ENCODE measurements at places on chromosomes 13 and 19.

DNA sequence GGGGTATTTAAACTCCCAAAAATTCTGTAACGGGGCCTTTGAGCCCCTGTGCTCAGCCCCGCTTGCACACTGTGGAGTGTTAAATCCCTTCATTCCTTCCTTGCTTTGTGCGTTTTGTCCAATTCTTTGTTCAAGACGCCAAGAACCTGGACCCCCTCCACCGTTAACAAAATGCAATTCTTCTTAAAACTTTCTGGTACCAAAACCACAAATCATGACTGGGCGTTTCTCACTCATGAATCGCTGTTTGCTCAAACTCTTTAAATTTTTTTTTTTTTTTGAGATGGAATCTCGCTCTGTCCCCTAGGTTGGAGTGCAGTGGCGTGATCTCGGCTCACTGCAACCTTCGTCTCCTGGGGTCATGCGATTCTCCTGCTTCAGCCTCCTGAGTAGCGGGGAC, 881 bp downstream of the ZNF20 start:
- no peak for ATAC-seq

GRCh38 chr19:41249707-41250423, 14.3 kb upstream of the HNRNPUL1 start:
- ATAC-seq = no peak

- peak; percentile 93 for ATAC-seq
These were observed 39.5 kb downstream of the DHRS12 start for GRCh38 chr13:51764184-51765141.

- peak; percentile 39 for ATAC-seq
These were observed 9.8 kb upstream of the MARCHF2 start for GRCh38 chr19:8403098-8403819.

DNA sequence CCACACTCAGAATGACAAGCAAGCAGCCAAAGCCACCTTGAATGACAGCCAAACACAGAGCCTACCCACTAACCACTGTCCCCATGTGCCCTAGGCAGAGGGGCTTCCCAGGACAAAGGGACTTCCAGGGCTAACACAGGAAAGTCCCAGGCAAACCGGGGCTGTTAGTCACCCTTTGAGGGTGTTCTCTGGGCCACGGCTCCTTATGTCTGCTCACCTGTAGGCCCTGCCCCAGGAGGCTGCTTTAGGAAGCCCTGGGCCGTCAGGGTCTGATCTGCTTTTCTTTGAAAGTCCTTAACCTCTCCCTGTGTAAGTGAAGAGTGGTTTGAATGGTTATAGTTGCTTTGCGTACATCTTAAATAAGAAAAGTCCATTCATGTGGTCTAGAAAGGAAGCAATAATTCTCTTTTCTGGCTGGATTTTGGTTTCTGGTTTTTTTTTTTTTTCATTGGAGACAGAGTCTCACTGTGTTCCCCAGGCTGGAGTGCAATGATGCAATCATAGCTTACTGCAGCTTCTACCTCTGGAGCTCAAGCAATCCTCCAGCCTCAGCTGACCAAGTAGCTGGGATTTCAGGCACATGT, 161.4 kb downstream of the EFNB2 start:
- ATAC-seq = peak; percentile 72

GRCh38 chr19:11747277-11747676, 8.5 kb upstream of the ZNF823 start:
- no peak for ATAC-seq

- no peak for ATAC-seq
These were observed 95.1 kb downstream of the NUFIP1 start for GRCh38 chr13:44894001-44894770.

- ATAC-seq = no peak
These were observed 10.7 kb upstream of the SUPT20H start for GRCh38 chr13:37070145-37070695.

GRCh38 chr19:1266916-1267476, 2.1 kb upstream of the CIRBP start:
- peak; percentile 2 for ATAC-seq

DNA sequence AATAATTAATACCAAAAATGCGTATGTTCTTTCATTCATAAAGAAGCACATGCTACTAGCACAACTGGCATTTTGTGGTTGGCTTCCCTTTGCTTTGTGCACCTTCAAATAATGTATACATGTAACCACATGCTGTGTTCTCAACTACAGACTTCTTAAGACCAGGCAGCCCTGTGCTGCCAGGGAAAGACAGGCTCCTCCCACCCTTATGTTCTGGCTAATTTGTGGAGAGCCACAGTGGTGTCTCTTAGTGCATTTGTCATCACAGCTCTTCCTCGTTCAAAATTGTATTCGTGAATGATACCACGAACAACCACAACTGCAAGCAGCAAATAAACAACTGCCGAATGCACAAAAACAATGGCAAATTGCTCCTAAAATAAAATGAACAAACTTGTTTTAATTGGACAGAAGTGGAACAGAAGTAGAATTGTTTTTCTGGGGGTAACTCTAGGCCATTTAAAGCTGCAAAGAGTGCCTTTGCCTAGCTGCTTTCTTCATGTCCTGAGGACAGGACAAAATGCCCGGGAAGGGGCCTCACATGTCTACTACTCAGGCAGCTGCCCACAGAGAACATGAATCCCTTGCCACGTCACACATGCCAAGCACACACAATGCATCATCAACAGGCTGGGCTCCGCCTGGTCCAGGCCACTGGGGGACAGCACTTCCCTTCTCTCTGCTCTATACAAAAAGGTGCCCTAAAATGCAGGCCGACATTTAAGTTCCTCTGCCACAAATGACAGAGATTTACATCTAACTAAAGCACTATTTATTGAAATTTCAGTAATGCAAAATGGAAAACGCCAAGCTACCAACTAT, 21.7 kb downstream of the IRS2 start:
- no peak for ATAC-seq

- ATAC-seq = no peak
These were observed 181.9 kb upstream of the RNF113B start for GRCh38 chr13:98358937-98359336.

DNA sequence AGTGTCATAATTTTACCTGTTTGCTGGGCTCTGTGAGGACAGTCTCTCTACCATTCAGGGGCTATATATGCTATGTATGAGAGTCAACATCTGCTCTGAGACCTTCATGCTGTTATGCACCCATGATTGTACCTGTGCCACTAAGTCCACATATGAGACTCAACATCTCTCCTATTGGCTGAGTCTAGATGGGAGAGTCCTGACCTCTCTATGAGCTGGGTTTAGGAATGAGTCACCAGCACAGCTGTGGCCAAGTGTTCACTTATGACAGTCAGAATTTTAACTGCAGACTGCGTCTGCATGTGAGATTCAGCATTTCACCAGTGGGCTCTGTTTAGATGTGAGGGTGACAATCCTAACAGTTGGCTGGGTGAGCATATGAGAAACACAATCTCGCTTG, 49.5 kb downstream of the ZNF729 start:
- ATAC-seq = peak; percentile 40

DNA sequence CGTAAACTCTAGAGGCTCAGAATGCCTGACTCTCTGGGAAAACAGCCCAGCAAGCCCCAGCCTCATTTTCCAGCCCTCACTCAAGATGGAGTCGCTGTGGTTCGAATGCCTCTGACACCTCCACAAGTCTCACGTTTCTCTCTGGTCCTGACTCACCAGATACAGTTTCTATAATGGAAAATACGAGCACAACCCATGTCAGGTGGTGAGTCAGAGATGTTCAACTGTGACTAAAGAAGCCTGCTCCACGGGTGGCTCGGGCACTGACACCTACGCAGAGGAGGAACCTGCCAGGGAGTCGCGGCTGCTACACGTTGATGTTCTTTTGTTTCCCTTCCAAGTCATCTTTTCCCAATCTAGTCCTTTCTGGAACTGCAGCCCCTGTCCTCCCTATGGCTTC, 87.1 kb upstream of the STK24 start:
- ATAC-seq = peak; percentile 69

GRCh38 chr13:113995051-113995601, 21.2 kb upstream of the C13orf46 start:
- ATAC-seq = no peak

DNA sequence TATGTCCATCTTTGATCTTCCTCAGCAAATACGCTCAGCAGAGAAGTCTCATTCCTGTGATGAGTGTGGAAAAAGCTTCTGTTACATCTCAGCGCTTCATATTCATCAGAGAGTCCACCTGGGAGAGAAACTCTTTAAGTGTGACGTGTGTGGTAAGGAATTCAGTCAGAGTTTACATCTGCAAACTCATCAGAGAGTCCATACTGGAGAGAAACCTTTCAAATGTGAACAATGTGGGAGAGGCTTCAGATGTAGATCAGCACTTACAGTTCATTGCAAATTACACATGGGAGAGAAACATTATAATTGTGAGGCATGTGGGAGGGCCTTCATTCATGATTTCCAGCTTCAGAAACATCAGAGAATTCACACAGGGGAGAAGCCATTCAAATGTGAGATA, 5.7 kb upstream of the ZNF284 start:
- no peak for ATAC-seq

- ATAC-seq = no peak
These were observed 25.6 kb downstream of the EDNRB start for GRCh38 chr13:77893066-77893465.

DNA sequence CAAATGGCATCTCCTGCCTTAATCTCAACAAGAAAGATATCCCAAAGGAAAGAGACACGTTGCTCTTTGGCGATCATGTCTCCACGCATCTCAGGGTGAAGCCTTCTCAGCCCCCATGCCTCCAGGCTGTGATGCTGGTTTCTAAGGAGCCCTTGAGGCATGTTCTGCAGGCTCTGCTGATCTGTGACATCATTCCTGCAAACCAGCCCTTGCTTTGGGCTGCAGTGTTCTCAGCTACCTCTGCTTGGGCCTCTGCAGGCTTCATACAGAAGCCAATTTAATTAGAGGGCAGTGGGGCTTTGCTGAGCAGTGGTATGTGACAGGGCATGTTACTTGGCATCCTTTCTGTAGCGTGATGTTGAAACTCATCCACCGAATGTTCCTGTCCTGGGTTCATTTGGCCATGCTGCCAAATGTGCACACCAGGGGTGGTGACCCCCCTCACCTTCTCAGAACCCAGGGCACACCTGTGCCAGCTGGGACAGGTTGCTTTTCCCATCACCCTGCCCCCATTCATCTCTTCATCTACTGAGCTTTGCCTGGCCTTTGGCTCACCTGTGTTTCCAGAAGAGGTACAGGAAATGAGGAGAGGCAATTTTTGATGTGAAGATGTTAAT, 230.9 kb downstream of the TEX29 start:
- ATAC-seq = no peak

DNA sequence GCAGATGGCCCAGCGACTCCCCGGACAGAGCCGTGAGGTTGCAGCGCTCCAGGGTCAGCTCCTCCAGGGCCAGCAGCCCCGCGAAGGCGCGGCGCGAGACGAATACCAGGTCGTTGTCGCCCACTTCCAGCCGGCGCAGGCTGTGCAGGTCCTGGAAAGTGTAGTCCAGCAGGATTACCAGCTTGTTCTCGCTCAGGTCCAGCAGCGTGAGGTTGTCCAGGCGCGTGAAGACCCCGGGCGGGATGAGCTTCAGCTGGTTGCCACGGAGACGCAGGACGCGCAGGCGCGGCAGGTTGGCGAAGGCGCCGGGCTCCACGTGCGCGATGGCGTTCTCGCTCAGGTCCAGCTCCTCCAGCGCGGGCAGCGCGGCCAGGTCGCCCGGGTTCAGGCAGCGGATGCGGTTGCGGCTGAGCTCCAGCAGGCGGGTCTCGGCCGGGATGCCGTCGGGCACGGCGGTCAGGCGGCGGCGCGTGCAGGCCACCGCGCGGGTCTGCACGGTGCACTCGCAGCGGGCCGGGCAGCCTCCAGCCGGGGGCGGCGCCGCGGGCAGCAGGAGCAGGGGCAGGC, 9.3 kb upstream of the PEAK3 start:
- ATAC-seq = no peak

DNA sequence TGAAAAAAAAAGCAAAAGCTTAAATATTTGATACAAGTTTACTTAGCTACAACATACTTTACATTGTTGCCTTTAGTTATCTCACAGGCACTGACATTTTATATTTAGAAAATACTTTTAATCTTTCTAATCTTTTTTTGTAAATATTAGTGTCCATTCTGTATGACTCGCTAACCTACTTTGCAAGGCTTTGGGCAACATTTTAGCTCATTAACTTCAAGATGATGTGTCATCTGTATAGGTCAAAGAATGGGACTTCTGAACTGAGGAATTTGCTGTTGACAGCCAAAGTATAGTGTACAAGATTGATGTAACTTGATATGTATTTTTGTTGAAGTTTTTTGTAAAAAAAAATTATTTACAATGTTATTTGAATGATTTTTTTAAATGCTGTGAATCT, 2.7 kb upstream of the C1QTNF9 start:
- ATAC-seq = no peak

- peak; percentile 85 for ATAC-seq
These were observed 53.0 kb downstream of the LRCH1 start for GRCh38 chr13:46605825-46606554.

DNA sequence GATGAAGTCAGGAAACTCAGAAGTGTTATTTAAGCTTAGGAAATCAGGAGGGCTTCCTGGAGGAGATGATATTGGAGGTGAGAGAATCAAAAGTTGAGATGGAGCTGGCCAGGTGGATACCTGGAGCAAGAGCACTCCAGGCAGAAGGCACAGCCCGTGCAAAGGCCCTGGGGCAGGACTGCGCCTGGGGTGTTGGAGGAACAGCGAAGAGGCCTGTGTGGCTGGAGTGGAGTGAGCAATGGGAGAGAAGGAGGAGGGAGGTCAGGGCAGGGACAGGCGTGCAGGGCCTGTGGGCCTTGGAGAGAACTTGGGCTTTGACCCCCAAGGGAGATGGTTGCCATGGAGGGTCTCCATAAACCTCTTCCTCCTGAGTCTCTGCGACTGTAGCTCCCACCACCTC, 42.1 kb downstream of the ZNRF4 start:
- ATAC-seq = no peak

- ATAC-seq = no peak
These were observed 13.4 kb upstream of the GJB2 start for GRCh38 chr13:20206065-20206697.

- peak; percentile 65 for ATAC-seq
These were observed 111.0 kb upstream of the KL start for GRCh38 chr13:32905063-32905863.

DNA sequence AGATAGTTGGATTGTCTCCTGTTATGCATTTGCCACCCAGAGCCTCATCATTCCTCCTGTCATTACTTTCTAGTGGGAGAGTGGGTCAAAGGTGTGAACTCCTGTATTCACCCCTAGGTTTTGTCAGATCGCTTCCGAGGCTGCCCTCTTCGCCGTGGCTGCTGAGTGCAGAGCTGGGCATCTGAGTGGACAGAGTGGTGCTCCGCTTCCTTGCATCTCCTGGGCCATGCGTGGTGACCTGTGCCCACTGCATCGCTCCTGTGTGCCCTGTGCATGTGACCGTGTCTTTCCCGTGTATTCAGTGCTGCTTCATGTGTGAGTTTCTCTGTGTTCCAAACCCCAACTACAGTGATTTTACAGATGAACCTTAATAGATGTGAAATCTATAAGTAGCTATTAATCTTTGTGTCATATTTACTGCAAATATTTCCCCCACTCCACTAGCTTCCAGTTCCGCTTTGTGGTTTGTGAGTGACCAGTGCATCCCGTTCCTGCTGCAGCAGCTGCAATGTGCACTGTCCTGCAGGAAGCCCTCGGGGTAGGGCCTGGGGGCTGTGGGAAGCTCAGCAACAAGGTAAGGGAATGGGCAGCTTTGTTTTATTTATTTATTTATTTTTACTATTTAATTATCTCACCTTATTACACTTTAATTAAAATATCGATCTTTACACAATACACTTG, 53.1 kb downstream of the C13orf46 start:
- no peak for ATAC-seq

- ATAC-seq = no peak
These were observed 40.4 kb downstream of the INTS6 start for GRCh38 chr13:51412431-51412830.

GRCh38 chr19:48878196-48879024, 6.2 kb downstream of the PPP1R15A start:
- ATAC-seq = no peak
